Small intestine (tissue), 16 donors: ENCODE measurements at places on chromosomes 12 and 14.

DNA sequence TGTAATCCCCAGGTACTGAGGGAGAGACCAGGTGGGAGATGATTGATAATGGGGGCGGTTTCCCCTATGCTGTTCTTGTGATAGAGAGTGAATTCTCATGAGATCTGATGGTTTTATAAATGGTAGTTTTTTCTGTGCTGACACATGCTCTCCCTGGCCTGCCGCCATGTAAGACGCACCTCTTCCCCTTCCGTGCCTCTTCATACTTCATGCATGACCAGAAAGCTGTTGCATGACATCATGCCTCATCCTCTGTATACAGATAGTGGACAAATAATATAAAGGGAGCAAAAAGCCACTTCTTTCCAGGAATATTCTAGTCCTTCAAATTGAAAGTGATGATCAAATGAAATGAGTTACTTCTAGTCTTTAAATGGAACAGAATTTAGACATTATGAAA lies 47.3 kb upstream of the LRIG3 start:
- no peaks in the 10 kb centered on the region for H3K36me3 ChIP-seq
- H3K27me3 ChIP-seq: no peaks in the 10 kb centered on the region
- H3K4me1 ChIP-seq: no peaks in the 10 kb centered on the region
- no peak for DNase-seq

GRCh38 chr12:78209846-78210505 lies 379.3 kb downstream of the NAV3 start:
- H3K4me1 ChIP-seq: no peaks in the 10 kb centered on the region
- no peaks in the 10 kb centered on the region for H3K27me3 ChIP-seq
- DNase-seq: no peak
- no peak overlapping the region for H3K27ac ChIP-seq
- no peaks in the 10 kb centered on the region for H3K36me3 ChIP-seq

GRCh38 chr12:82187011-82187410 lies 171.2 kb downstream of the CCDC59 start:
- no peak for DNase-seq
- no peaks in the 10 kb centered on the region for H3K27me3 ChIP-seq
- no peak overlapping the region for H3K27ac ChIP-seq

DNA sequence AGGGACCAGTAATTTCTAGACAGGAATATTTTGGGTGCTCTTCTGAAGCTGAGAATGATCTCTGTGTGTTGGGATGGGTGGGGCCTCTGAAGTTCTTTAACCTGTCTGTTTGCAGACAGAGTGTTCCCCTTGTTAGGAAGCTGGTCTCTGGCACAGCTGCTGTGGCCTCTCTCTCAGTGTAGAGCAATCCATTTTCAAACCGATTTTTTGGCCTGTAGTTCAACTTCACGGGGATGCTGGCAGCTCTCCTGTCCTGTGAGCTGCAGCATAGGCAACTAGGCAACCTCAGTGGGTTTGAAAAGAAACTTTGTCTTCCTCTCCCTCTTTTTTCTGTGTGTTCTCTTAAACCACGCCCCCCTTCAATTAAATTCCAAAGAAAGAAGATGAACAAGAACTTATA lies 69.1 kb downstream of the SMOC1 start:
- H3K27ac ChIP-seq: no peak overlapping the region
- H3K4me1 ChIP-seq: peaks cover 5% of the 10 kb centered on the region
- H3K27me3 ChIP-seq: no peaks in the 10 kb centered on the region
- DNase-seq: no peak
- H3K36me3 ChIP-seq: no peaks in the 10 kb centered on the region

- no peak overlapping the region for H3K4me3 ChIP-seq
- no peaks in the 10 kb centered on the region for H3K36me3 ChIP-seq
- H3K4me1 ChIP-seq: no peaks in the 10 kb centered on the region
- no peak overlapping the region for H3K27ac ChIP-seq
- no peaks in the 10 kb centered on the region for H3K27me3 ChIP-seq
- DNase-seq: peak; percentile 35
Measured at GRCh38 chr14:70027785-70028428, 148.7 kb downstream of the SMOC1 start.
